SK-MEL-5 (cell line): ENCODE measurements at places on chromosomes 2 and 18.

DNA sequence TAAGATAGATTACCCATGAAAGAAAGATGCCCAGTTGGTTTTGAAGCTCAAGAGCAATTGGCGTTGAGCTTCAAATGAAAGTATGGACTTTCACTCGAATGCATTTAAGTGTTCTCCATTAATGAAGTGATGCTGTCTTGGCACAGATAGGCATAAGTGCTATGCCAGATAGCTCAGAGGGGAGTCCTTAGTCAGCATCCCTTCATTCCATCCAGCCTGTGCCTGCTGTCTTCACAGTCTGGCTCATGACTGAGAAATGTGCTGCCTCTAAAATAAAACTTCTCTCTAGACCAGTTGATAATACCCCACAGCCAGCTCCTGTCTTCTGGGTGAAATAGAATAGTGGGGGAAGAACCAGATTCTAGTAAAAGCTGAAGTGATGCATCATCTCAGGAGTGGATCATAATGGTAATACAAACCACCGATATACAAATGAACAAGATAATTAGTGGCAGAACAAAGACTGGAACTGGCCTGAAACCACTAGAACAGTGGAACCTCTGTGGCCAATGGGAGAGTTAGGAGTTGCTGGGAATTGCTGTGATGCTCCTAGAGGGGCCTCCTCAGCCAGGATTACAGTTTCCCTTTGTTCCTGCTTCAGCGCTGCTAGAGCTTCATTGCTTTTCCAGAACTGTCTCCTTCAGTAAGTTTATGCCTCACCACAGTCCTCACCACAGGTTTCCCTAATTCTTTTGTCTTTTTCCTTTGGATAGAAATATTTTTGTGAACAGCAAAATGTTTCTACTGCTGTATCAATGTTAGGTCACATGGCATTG is 359.3 kb downstream of the KIAA1328 start:
- DNase-seq, result no peak

- DNase-seq, result no peak
These were observed 573.7 kb downstream of the THSD7B start for GRCh38 chr2:137339051-137339450.

GRCh38 chr2:21256006-21256405 is 132.2 kb downstream of the TDRD15 start:
- DNase-seq, result peak; percentile 96

GRCh38 chr2:49288902-49289700 is 134.8 kb upstream of the FSHR start:
- peak; percentile 99 for DNase-seq

GRCh38 chr2:227774011-227774624 is 28.4 kb downstream of the SCYGR8 start:
- DNase-seq, result peak; percentile 20

- DNase-seq, result no peak
These were observed 7.7 kb downstream of the OTX1 start for GRCh38 chr2:63058144-63058920.

GRCh38 chr2:216029416-216030129 is 16.2 kb upstream of the MREG start:
- peak; percentile 36 for DNase-seq

GRCh38 chr2:38417745-38418689 is 40.9 kb upstream of the ATL2 start:
- peak; percentile 73 for DNase-seq

DNA sequence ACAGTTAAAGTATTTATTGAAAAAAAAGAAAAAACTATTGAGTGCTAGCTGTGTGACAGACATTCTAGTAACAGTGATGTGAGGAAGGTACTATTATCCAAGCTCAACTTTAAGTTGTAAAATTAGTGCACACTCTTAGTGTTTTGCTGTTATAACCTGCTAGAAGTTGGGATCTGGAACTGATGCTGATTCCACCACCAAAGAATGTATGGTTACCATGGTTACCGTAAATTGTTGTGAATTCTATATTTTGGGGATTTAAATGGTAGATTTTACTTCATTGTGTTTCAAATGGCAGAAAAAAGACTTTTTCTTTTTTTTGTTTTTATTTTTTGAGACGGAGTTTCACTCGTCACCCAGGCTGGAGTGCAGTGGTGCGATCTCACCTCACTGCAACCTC is 5.3 kb downstream of the AGFG1 start:
- DNase-seq, result no peak

DNA sequence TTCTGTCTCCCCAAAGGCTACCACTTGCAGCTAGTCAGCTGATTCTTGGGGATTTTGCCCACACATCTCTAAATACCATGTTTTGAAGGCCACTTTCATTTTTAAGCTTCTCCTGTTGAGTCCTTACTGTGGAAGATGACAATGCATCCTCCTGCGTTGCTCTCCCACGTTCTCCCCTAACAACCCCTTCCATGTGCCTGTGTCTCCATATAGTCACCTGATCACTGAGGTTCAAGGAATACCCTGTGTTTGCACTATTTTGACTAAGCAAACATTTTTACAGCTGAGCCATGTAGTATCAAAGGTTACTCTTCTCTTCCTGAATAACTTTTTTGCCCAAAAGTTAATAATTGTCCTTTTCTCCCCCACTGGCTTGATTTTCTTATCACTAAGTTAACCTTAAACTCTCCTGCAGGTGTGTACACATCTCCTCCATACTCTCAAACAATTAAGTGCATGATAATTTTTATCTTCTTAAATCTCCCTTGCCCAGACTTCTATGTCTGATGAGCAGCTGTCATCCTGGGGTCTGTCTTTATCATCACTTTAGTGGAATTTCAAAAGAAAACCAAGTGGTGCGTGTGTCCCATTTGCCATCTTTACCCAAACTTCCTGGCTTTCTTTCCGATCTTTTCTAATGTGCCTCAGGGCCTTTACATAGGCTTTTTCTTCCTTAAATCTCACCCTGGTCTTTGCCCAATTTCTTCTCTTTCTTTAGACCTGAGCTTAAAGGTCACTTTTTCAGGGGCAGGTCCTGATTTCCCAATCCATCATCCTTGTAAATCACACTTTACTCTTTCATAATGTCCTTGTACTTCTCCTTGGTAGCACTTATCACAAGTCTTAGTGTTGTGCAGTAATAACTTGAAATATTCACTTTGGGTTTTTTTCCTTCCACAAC is 85.2 kb upstream of the SPATS2L start:
- DNase-seq, result no peak

DNA sequence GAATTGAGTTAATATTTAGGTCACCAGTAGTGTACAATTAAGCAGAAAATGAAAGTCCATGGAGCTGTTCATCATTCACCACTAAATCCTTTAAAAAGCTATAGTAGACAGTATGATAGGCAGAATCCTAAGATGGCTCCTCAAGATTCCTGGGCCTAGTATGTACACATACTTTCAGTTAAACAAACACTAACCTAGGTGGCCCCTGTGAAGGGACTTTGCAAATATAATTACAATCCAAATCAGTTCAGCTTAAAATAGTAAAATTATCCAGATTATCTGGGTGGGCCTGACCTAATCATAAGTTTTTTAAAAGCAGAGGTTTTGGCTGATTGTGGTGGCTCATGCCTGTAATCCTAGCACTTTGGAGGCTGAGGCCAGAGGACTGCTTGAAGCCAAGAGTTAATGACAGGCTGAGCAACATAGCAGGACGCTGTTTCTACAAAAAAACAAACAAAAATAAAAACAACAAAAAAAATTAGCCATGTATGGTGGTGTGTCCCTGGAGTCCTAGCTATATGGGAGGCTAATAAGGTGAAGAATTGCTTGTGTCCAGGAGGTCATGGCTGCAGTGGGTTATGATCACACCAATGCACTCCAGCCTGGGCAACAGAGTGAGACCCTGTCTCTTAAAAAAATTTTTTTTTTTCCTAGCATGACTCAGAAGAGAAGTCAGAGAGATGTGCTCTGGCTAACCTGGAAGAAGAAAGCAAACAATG is 13.9 kb downstream of the MEX3C start:
- no peak for DNase-seq
